T-helper 2 cell treated with Interferon-gamma antibody and Interleukin-4, amounts not matched to agents 5 μg/mL and 100 μg/mL, for 36 hours (primary cell): ENCODE measurements at places on chromosomes 7 and 10.

- no peak for DNase-seq
Measured at GRCh38 chr10:17116193-17116592, 13.4 kb downstream of the CUBN start.

- peak; percentile 65 for DNase-seq
Measured at GRCh38 chr10:22630234-22631174, 83.9 kb downstream of the PIP4K2A start.

GRCh38 chr10:35237766-35238512 lies 98.4 kb upstream of the CCNY start:
- no peak for DNase-seq

- no peak for DNase-seq
Measured at GRCh38 chr10:1597370-1598146, 139.8 kb downstream of the ADARB2 start.

DNA sequence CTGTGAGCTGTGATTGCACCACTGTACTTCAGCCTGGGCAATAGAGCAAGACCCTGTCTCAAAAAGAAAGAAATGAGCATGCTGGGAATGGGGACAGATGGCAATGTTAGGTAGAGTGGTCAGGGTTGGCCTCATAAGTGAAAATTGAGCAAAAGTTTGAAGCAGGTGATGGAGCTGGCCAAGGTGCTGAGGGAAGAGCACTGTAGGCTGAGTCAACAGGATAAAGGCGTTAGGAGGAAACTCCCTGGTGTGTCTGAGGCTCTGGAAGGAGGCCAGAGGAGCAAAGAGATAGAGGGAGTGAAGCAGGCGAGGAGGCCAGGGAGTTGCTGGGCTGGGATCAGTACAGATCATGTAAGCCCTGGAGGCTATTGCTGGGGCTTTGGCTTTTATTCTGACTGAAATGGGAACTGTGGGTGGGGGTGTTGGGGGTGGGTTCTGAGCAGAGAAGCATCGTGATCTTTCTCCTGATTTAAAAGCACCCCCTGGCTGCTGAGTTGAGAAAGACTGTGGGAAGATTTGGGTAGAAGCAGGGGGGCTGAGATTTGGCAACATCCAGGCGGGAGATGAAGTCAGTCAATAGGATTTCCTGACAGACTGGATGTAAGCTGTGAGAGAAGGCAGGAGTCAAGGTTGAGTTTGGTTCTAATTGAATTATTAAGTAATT lies 52.5 kb upstream of the VKORC1L1 start:
- DNase-seq, result no peak

- no peak for DNase-seq
Measured at GRCh38 chr7:130146693-130147405, 58.4 kb downstream of the TMEM209 start.

DNA sequence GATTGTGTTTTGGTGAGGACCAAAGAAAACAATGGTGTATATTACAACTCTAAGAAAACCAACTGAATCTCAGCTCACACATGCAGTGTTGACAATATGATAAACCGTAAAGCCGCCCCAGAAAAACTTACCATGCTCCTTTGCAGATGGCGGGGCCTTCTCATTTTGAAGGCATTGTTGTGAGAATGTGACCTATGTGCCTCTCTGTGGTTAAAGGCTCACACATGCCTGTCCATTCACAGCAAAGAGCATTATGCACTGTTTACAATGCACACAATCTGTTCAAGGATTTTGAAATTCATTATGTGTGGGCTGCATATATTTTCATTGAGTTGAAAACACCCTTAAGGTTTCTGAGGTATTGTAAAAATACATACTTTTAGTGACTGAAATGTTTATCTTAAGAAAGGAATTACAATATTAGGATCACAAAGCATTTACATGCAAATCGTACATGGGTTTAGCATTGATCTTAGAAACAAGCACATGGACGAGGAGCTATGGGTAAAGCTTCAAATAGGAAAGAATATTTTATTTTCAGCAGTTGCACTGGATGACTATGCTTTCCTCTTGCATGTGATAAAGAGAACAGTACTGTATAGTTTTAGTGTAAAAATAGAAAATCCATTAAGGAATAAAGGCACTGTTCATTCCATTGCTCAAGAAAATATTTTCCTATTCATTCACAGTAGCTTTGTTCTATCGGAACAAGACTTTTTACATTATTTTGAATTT lies 334.3 kb downstream of the ARL4A start:
- DNase-seq, result no peak

- DNase-seq, result no peak
Measured at GRCh38 chr7:97118306-97118917, 914 bp downstream of the SDHAF3 start.

DNA sequence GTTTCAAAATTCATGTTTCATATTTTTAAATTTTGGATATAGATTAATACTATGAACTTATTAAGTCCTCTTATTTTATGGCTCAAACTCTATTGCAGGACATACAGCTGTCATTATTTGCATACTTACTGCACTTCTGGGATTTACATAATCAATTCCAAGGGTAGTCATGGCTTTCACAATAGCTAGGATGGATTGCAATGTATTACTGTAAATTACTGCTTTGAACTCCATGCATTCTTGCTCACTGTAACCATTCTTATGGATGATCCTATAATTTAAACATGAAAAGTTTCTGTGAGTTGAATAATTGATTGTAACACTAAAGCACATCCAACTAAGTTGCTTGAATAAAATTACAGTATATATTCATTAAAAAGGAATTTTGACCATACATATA lies 23.5 kb downstream of the GNAT3 start:
- no peak for DNase-seq

DNA sequence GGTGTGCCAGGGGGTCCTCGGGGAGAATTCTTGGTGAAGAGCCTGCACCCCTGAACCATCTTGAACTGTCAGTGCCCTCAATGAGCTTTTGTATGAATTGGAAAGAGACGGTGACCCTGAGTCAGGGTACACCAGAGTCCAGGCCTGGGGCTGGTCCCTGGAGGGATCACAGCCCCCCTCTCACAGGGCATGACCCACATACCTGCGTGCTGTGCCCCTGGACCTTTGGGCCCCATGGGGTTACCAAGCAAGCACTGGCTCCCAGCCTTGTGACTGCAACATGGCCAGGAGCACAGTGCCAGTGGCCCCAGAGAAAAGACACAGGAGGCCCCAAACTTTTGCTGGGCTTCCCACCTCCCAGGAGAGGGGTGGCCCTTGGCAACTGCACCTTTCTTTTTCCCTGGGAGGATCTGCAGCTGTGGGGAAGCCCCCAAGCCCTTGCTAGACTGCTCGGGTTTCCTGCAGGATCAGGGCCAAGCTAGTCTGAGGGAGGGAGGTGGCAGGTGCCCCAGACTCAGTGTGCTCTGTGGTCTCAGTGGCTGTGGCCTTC lies 153.5 kb downstream of the ZNF248 start:
- DNase-seq, result no peak

DNA sequence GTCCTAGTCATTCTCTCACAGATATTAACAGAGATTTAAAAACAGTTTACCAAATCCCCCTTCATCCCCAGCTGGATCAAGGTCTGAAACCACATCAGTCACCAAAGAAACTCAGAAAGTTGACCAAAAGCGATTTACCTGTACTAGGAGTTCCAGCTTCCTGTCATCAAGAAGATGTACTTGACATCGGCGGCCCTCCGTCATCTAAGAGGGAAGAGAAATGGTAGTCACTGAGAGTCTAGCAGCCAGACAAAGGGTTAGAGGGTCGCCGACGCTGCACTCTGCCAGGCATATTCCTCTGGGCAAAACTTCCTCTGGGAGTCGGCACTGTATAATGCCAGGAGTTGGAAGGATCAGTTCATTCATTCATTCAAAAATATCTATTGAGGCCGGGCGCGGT lies 271.9 kb downstream of the PRPF18 start:
- no peak for DNase-seq

DNA sequence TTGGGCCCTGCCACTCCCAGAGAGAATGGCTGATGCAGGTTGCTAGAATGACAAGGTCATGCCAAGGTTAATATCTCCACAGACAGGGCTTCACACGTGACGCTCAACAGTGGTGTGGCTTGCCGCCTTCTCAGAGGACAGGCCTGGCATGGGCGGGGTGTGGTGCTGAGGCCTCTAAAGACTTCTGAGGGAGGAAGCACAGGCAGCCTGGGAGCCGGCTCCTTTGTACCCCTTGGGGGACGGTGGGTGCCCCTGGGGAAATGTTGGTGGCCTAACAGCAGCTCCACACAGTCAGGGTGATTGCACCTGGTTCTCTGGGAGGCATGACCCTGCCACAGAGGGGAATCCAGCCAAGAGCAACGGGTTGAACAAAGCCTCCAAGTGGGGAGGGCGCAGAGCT lies 115.1 kb downstream of the PKD1L1 start:
- DNase-seq, result no peak

DNA sequence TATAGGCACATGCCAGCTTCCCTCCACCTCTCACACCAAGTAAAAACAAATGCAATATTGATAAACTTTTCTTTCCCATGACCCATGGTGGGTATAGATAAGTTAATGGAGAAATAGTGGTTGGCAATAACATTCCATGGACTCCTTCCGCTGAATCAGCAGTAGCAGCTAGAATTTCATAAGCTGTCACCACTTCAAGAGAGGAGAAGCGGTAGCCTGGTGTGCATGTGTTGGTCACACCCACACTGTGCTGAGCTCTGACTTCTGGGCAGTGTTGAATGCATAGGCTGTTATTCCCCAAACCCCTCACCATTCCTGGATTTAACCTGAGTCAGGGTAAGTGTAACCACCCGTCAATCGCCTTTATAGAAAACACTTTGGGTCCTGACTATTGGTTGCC lies 32.5 kb upstream of the BMPER start:
- no peak for DNase-seq

DNA sequence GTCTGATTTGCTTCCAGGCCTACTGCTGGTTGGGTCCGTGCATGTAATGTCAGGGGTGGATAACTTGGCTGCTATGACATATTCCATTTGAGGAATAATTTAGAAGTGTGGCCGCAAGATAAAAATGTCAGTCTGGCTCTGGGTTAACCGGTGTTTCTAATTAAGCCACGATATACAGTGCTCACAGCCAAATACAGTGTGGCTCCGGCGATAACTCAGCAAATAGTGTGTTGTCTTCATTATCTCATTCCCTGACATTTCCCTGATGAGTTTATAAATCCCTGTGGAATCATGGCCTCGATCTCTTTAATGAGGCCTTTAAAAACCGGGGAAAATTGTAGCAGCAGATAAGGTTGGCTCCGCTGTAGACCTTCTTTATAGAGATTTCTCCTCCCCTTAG lies 1125.0 kb downstream of the TYW1 start:
- DNase-seq, result no peak

GRCh38 chr10:25901199-25901598 lies 32.8 kb upstream of the MYO3A start:
- DNase-seq, result no peak

DNA sequence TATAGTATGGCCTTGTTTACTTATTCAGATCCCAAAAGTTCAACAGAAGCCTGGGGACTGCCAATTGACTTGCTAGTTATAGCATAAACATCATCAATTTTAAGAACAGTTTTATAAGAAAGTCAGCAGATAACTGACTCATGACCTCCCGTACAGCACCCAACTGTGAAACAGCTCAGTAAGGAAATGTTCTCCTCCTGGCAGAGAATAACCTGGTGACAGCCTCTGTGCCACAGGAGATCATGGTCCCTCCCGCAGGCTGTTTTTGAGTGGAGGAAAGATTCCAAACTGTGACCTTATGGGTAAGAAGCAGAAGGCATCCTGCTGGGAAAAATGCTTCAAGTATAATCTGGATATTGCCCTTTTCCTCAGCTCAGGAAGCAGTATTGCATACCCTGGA lies 182.5 kb downstream of the SEMA3D start:
- no peak for DNase-seq

DNA sequence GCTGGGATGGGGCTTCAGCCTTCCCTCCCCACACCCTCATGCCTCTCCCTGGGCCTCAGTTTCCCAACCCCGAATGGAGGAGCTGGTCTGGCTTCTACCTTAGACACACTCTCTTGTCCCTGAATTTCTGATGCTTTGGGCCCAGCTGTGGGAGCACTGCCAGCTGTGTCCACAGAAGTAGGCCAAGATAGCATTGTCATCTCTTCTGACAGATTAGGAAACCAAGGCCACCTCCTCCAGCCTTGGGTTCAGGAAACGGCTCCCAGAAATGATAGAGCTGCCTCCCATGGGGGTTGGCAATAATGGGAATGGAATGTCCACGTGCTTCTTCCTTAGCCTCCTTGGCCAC lies 1.3 kb downstream of the PPIF start:
- DNase-seq, result no peak

GRCh38 chr7:11341285-11341944 lies 367.7 kb downstream of the PHF14 start:
- no peak for DNase-seq

- no peak for DNase-seq
Measured at GRCh38 chr10:30185916-30186315, 126.5 kb upstream of the JCAD start.

GRCh38 chr10:78925800-78926319 lies 142.9 kb upstream of the ZMIZ1 start:
- no peak for DNase-seq

- DNase-seq, result no peak
Measured at GRCh38 chr10:33799281-33799943, 464.9 kb upstream of the NRP1 start.

GRCh38 chr7:121451367-121452094 lies 55.4 kb upstream of the FAM3C start:
- DNase-seq, result no peak

- DNase-seq, result no peak
Measured at GRCh38 chr7:129354428-129355157, 79.6 kb upstream of the STRIP2 start.

GRCh38 chr7:133853706-133854276 lies 273.3 kb upstream of the LRGUK start:
- DNase-seq, result peak; percentile 14

DNA sequence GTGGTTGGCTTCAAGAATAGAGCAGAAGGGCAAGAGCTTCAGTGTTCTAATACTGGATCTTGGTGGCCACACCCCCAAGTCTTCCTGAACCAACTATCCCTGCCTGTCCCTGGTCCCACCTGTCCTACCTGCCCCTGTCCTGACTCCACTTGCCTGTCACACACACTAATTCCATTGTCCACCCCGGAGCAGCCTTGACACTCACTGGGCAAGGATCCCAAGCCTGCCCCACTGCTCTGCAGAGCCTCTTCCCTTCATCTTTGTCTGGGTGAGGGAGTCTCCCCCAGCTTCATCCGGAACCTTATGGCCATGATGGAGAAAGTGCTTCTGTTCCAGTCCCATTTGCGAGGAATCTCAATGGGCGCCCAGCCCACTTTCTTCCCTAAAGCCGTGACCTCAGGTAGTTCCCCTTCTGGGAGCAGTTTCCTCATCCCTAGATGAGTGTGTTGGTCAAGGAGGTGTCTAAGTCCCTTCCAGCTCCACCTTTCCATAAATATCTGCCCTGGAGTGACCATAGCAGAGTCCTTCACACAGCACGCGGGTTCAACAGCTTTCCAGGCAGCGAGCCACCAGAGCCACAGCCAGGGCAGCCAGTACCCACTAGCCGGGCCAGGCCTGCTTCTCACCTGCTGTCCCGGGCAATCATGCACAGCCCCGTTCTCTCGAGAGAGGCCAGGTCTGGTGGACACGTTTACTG lies 61.5 kb downstream of the VIPR2 start:
- no peak for DNase-seq

- DNase-seq, result no peak
Measured at GRCh38 chr7:27181795-27182275, 3.2 kb downstream of the HOXA11 start.

GRCh38 chr7:47470567-47471357 lies 111.1 kb downstream of the TNS3 start:
- no peak for DNase-seq

GRCh38 chr10:33303988-33304387 lies 30.5 kb downstream of the NRP1 start:
- no peak for DNase-seq

- no peak for DNase-seq
Measured at GRCh38 chr7:55044791-55045190, 26.0 kb downstream of the EGFR start.
